ENCODE measurements at places on chromosomes 7 and 10.

DNA sequence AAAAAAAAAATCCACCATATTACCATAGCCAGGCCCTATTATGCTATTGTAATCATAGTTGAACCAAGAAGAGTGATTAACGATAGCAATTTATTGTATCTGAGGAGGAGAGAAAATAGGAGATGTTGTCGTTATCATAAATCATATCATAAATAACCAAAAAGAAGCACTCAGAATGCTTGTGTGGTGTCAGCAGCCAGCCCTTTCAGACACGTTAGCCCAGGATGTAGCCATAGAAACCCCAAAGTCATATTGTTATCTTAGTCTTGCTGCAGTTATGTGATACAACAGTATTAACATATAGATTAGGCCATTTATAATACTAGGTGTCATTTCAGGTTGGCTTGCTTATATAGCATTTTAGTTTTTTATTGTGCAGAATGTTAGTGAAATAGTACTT lies 102.2 kb upstream of the GATA3 start:
- DNase-seq, result no peak

GRCh38 chr7:159197066-159197975 lies 52.7 kb upstream of the VIPR2 start:
- no peak for DNase-seq

DNA sequence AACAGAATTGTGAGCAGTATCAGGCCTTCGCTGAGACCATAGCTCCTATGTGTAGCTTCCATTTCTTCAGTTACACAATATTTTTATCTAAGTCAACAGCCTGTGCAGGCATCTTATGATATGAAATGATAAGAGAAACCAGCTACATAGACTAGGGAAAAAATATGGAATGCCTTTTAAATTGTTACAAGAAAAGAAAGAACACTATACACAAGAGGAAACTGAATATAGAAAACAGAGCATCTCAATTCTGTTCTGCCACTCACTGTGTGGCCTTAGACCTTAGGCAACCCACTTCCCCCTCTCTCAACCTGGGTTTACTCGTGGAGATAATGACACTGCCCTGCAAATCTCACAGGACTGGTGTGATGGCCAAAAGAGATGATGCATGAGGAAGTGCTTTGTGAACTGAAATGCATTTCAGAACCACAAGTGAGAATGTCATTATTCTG lies 132.9 kb downstream of the LRRN3 start:
- DNase-seq, result no peak

GRCh38 chr10:67606572-67606971 lies 89.4 kb downstream of the CTNNA3 start:
- no peak for DNase-seq

DNA sequence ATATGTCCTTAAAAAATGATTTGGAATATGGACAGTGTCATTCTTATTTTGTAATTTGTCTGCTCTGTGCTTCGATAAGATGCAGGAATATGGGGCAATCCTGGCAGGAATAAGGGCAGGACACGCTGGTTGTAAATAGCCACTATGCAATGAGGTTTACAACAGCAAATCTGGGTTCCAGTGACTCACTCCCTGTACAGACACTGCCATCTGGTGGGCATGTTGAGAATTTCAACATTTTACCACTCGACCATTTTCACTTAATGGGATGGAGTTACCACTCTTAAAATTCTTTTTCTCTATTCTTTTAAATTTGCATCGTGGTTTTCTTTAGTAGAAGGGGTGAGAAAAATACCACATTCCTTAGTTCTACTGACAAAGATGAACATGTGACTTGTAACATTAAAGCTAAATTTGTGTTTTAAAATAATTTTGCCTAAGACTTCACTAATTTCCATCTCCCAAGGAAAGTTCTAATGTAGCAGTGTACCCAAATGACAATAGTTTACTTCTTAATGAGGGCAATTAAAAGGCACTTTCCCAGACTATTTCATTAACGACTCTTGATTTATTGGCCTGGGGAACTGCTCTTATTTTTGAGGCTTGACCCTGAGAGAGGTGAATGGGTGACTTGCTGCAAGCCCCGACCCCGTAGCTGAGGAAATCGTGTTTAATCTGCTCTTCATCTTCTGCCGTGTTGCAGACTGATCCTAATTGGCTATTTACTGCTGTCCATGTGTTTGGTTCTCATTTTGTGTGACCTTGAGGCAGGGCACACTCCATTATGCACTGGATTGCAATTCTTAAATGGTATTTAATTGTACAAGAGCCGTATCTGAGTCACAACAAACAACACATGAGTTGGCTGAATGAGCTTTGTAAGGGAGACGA lies 173.6 kb upstream of the IMMP2L start:
- no peak for DNase-seq

- DNase-seq, result no peak
Measured at GRCh38 chr10:28548781-28549498, 16.0 kb downstream of the WAC start.

- no peak for DNase-seq
Measured at GRCh38 chr7:121623130-121623872, 227.2 kb upstream of the FAM3C start.

GRCh38 chr10:16843252-16843870 lies 26.1 kb upstream of the RSU1 start:
- no peak for DNase-seq

- DNase-seq, result no peak
Measured at GRCh38 chr7:129468547-129468946, 33.8 kb upstream of the SMKR1 start.

All from sigmoid colon (tissue), 7 donors.